ENCODE measurements at places on chromosomes 5 and 9. TPM values are rescaled to one million over a fixed set of nuclear protein-coding genes. Genes with fewer than 3 reads are reported as not detected.

Gene CDH10
- total RNA-seq = 0.14 TPM

Gene NIPBL
- 9.9 TPM for total RNA-seq

Gene TMEM174
- total RNA-seq = not detected

Gene CARTPT
- total RNA-seq = not detected

Gene FAM81B
- not detected for total RNA-seq

Gene MARCOL
- not detected for total RNA-seq

Gene HTR4
- total RNA-seq = not detected

Gene KLF4
- 33.7 TPM for total RNA-seq

Gene RXRA
- total RNA-seq = 33.9 TPM

Gene ADAMTSL1
- total RNA-seq = 0.11 TPM

Gene C9orf57
- not detected for total RNA-seq

Gene NPR3
- total RNA-seq = 15.3 TPM

Gene PDLIM4
- total RNA-seq = 0.45 TPM

Gene DBH
- not detected for total RNA-seq

Gene BARHL1
- total RNA-seq = not detected

Gene OR1J2
- total RNA-seq = not detected

Gene LCN2
- 3.7 TPM for total RNA-seq

Gene CCNO
- 4.3 TPM for total RNA-seq

Gene SPINK4
- total RNA-seq = not detected

Gene CYFIP2
- 18.4 TPM for total RNA-seq

Gene PRSS3
- total RNA-seq = 9.9 TPM

Gene AIF1L
- total RNA-seq = 1.7 TPM

Gene MYMK
- total RNA-seq = not detected

Gene LPCAT1
- total RNA-seq = 161 TPM

Gene EPB41L4A
- total RNA-seq = 2.5 TPM

Gene HAPLN1
- not detected for total RNA-seq

Gene PCDHGC3
- 6.7 TPM for total RNA-seq

Gene PLEKHG4B
- 1.3 TPM for total RNA-seq

Gene BRINP1
- 0.17 TPM for total RNA-seq

Gene SPINK7
- not detected for total RNA-seq

Gene EIF4E1B
- not detected for total RNA-seq

Gene CDC20B
- 0.07 TPM for total RNA-seq

Gene SLC45A2
- total RNA-seq = not detected

Gene SH3PXD2B
- 19.8 TPM for total RNA-seq

Gene EGFL7
- 54.3 TPM for total RNA-seq

Gene ENDOG
- 34.2 TPM for total RNA-seq

Gene FYB1
- 9.0 TPM for total RNA-seq

Gene NTRK2
- not detected for total RNA-seq

Gene PCDHA13
- 0.06 TPM for total RNA-seq

Gene PFN3
- total RNA-seq = not detected

Gene ARRDC3
- 5.8 TPM for total RNA-seq

Gene RNF14
- 85.7 TPM for total RNA-seq

Gene FRRS1L
- total RNA-seq = 0.15 TPM

Gene TRIM36
- 1.8 TPM for total RNA-seq

Gene SOWAHA
- total RNA-seq = 0.10 TPM

Gene SPATA31A1
- total RNA-seq = not detected

Data from A549 treated with Hydrocortisone at 1 μM for 4 hours (cell line).